ENCODE measurements at places on chromosomes 16 and 17.

- no peak for DNase-seq
Measured at GRCh38 chr17:55783684-55784245, 32.9 kb downstream of the PCTP start.

DNA sequence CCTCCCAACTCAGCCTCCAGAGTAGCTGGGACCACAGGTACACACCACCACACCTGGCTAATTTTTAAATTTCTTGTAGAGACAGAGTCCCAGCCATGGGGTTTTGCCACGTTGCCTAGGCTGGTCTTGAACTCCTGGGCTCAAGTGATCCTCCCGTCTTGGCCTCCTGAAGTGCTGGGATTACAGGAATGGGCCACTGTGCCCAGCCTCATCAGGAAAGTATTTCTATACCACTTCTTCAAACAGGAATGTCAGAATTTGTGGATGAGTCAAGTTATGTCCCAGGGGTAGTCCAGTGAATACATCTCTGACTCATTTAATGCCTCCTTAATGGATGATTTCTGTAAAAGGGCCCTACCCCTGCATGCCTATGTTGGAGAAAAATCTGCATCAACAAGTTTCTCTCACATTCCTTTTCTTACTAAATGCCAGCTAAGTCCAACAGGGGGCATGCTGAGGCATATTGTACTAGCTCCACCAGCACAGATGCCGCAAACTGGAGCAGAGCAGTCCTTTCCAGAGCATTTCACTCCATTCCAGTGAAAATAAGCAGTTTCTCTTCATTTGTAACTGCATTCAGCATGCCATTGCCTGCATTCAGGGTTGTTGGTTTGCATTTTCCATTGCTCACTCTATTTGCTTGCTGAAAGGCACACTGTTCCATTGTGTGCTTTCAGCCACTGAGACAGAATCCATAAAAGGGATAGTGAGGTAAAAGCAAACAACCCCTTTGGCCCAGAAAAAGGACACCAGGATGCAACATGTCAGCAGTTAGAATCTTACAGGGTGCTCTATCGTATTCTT lies 5.3 kb upstream of the CAVIN1 start:
- no peak for DNase-seq

GRCh38 chr17:13212860-13213259 lies 195.0 kb upstream of the ELAC2 start:
- DNase-seq, result no peak

DNA sequence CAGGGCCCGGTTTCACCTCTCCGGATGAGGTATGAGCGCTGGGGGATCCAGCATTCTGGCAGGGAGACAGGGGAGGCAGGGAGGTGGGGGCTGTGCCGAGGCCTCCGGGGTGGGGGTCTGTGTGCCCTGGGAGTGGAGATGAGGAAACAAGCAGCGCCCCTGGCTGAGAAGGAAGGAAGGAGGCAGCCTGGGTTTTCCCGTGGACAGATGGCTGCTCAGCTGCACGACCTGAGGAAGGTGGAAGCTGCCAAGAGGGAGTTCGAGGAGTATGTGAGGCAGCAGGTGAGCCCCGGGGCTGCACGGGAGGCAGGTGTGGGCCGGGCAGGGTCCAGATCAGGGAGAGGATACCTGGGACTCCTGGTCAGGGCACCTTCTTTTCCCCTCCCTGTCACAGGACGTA lies 4.3 kb downstream of the RNF112 start:
- DNase-seq, result no peak

DNA sequence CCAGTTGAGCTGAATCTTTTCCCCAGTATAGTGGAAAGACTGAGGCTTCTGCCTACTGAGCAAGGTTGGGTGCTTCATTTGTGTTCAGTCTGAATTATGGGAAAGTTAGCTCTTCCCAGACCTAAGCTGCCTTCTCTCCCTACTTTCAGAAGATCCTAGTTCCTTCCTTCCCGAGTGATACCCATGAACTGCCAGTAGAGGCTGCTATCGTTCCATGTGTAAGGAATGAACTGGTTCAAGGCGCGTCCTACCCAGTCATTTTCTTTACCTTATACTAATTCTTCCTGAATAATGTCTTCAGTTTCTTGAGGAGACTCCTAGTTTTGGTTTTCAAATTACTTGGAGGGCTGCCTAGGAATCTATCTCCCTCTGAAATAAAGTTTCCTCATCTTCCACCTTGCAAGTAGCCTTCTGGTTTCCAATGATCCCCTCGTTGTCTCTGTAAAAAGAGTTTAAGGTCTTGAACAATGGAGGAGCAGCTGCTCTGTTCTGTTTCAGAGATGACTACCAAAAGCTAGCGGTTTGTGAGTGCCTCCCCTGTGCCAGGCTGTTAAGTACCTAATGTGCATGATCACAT lies 934 bp upstream of the AOC2 start:
- no peak for DNase-seq

- DNase-seq, result peak; percentile 14
Measured at GRCh38 chr17:50479522-50480141, 972 bp downstream of the RSAD1 start.

- no peak for DNase-seq
Measured at GRCh38 chr16:49410226-49410625, 36.6 kb downstream of the C16orf78 start.

- DNase-seq, result no peak
Measured at GRCh38 chr16:68948230-68948910, 105.0 kb downstream of the TANGO6 start.

DNA sequence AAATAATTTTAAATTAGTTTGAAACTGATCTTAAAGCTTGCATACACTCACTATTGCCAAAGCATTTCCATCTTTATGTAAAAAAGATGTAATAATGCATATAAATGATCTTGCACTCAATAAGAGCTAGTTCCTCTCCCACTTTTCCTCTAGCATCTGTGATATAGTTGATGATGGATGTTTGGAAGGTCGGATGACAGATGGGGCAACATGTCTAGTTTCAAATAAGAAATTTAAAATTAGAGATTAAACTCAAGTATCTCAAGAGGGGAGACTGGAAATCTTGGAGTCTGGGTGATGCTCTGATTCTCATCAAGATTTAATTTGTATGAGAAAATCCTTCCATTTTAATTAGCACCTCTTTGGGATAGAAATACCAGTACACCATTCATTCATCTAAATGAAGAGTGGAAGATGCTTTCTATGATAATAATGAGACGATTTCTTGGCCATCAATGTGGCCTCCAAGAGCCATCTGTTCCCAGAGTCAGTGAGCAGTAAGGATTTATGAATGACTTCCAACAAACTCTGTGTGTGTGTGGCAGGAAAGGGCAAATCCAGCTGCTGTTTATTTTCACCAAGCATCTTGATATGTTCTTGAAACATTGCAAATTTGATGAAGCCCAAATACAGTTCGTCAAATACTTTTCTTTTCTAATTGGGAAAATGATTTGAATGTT lies 616.3 kb upstream of the CDH8 start:
- DNase-seq, result no peak

DNA sequence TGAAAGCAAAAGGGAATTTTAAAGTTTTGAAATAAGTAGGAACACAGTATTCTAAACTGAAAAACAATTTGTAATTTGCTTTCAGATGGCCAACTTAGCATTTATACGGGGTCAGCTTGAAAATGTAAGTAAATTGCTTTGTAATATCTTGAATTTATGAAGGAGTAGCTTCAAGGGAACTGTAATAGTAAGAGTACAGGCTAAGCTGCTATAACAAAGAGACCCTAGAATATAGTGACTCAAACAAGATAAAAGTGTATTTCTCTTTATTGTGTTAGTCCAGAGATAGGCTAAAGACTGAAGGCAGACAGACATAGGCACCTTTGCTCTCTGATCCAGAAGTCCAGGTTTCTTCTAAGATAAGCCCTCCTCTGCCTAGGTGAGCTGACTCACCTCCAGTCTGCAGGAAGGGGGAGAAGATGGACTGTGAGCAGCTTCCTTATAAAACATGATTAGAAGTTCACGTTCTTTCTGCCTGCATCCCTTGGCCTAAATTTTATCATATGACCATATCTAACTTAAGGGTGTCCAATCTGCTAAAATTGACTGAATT lies 3.2 kb downstream of the TTC19 start:
- no peak for DNase-seq

- DNase-seq, result no peak
Measured at GRCh38 chr17:50953831-50954601, 87.9 kb upstream of the TOB1 start.

GRCh38 chr17:46851029-46851741 lies at the start of gene WNT9B:
TSS of gene WNT9B (plus strand) at chr17:46851583. CDS start at chr17:46851639, 56 bp downstream.
- DNase-seq, result no peak

GRCh38 chr17:36601303-36602029 lies at the start of gene MRM1:
TSS of gene MRM1 (plus strand) at chr17:36601583. CDS start at chr17:36601811, 228 bp downstream.
- peak; percentile 85 for DNase-seq

- no peak for DNase-seq
Measured at GRCh38 chr17:82358465-82359350, at the start of gene TEX19. TSS of gene TEX19 (plus strand) at chr17:82359247. CDS start at chr17:82362151, 2,904 bp downstream.

GRCh38 chr16:49514073-49514980 lies 140.7 kb downstream of the C16orf78 start:
- no peak for DNase-seq

DNA sequence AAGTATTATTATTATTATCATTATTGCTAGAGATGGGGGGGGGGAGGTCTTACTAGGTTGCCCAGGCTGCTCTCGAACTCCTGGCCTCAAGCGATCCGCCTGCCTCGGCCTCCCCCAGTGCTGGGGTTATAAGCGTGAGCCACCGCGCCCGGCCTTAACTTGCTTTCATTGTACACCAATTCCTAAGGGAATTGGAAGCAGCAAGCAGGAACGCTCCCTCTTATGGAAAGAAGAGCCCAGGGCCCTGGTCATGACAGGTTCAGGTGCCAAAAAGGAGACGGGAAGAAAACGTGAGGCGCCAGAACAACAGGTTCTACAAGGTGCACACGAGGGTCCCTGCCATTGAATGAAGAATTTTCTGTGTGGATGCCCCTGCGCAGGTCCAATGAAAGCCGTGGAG lies 540 bp upstream of the RPL38 start:
- DNase-seq, result no peak

- DNase-seq, result no peak
Measured at GRCh38 chr17:68381076-68381900, 76.0 kb downstream of the WIPI1 start.

DNA sequence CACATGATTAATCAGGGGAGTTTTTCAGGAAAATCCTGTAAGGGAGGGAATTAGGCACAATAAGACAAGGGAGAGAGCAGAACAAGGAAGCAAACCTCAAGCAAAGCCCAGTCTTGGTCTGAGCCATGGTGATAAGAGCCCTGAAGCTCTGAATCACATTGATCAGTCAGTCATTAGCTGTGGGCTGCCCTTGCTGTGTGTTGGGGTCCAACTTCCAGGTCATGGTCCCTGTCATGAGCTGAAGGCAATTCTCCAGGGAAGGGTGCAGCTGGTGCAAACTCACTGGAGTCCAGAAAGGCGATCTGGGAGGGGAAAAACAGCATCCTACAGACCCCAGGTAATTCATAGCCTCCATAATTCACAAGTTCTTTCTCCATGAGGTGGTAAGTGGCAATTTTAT lies 89.9 kb downstream of the CYLD start:
- no peak for DNase-seq

DNA sequence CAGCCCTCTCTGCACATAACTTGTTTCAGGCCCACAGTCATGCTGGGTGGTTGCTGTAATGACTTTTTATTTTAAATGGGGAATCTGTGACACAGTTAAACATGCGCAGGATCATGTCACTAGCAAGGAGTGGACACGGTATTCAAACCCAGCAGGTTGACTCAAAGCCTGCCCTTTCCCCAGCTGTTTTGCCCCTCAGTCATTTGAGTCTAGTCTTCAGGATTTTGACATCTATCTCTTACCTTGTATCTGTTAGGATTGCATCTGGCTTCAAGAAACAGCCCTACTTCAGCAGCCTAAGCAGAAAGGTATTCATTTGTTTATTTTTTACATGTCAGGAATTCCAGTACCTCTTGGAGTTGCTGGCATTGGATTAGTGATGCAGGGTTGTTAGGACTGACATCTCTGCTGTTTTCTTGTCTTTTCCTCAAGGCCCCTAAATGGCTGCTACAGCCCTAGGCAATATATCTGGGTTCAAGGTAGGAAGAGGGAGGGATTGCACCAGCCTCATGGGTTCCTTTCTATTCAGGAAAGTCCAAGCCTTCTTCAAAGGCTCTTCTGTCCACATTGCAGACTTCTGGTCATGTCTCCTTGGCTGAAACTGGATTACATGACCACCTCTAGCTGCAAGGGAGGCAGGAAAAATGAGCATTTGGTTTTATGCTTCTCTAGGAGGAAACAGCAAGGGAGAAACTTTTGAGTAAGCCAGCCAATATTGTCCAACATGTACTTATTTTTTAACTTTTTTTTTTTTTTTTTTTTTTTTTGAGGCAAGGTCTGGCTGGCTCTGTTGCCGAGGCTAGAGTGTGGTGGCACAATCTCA lies 22.8 kb downstream of the ABCC1 start:
- no peak for DNase-seq

- no peak for DNase-seq
Measured at GRCh38 chr17:1865252-1866037, 35.6 kb downstream of the RPA1 start.

DNA sequence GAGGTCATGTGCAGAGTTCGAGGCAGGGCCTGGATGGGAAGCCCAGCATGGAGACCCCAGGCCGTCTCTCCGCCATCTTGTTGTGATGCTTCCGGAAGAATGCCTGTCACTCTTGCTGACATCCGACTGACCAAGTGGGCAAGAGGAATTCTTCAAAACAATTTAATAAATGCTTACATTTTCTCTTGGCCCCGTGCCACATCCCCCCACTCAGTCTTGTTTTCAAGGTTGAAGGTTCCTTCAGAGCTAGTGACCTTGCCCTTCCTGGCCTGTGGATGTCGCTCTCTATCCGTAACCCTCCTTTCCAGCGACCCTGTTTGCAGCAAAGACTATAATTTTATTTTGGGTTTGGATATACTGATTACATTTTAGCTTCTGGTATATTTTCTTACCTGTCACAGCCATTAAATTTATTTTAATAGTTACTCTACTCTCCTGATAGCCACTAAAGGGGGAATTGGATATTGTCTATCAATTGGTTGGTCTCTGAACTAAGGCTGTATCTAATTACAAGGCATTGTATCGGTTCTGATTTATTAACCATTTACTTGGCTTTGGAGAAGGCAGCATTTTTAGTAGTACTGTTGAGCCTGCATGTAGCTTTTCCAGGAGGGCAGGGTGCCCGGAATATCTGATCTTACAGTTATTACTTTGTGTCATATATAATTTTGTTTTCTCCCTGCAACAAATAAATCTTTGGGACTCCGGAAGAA lies 264.5 kb downstream of the WWOX start:
- DNase-seq, result no peak

DNA sequence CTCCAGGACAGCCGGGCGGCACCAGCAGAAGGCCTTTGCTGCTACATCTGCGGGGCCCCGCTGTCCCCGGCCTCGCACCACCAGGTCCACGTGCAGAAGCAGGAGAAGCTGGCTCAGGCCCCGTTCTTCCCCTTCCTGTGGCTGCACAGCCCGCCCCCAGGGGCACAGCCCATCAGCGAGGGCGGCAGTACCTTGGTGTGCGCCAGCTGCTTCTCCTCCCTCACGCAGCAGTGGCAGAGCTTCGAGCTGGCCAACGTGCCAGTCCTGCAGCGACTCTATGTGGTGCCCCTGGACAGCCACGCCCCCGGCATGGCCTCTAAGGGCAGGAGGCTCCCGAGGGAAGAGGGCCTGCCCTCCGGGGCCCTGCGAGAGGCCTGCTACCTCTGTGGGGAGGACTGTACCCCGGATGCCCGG lies 58.3 kb upstream of the CIBAR2 start:
- DNase-seq, result no peak
